Activated T-helper 2 cell treated with anti-CD3 and anti-CD28 coated beads, Interferon-gamma antibody, Interleukin-2, Interleukin-4, amounts not matched to agents 10 μg/mL and 5 μg/mL and 100 μg/mL, durations not matched to agents 14 hours and 24 hours and 36 hours (primary cell): ENCODE measurements at places on chromosomes 7 and 10.

- no peaks in the 10 kb centered on the region for H3K36me3 ChIP-seq
- H3K4me3 ChIP-seq: no peak overlapping the region
- H3K27ac ChIP-seq: no peak overlapping the region
- H3K4me1 ChIP-seq: no peaks in the 10 kb centered on the region
- peaks cover 17% of the 10 kb centered on the region for H3K27me3 ChIP-seq
- no peak for DNase-seq
These were observed 117.0 kb upstream of the FAM204A start for GRCh38 chr10:118458957-118459641.

- peaks cover 8% of the 10 kb centered on the region for H3K27me3 ChIP-seq
- no peak for DNase-seq
- no peaks in the 10 kb centered on the region for H3K36me3 ChIP-seq
- no peak overlapping the region for H3K27ac ChIP-seq
- no peaks in the 10 kb centered on the region for H3K4me1 ChIP-seq
These were observed 274.6 kb upstream of the ZNF32 start for GRCh38 chr10:43923328-43923727.

DNA sequence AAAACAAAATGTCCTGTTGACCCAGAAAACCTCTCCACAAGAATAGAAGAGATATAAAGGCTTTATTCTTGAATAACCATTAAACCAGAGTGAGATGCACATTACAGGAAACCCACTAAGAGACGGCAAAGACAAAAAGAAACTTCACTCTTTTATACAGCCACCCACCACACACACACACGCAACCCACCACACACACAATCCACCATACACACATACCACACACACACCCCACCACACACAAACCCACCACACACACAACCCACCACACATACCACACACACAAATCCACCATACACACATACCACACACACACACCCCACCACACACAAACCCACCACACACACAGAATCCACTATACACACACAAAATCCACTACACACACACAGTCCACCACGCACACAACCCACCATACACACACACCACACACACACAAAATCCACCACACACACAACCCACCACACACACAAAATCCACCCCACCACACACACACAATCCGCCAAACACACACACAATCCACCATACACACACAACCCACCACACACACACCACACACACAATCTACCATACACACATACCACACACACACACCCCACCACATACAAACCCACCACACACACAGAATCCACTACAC is 9.5 kb upstream of the REPIN1 start:
- H3K27ac ChIP-seq: no peak overlapping the region
- no peaks in the 10 kb centered on the region for H3K36me3 ChIP-seq
- H3K4me3 ChIP-seq: no peak overlapping the region
- H3K4me1 ChIP-seq: peaks cover 37% of the 10 kb centered on the region

DNA sequence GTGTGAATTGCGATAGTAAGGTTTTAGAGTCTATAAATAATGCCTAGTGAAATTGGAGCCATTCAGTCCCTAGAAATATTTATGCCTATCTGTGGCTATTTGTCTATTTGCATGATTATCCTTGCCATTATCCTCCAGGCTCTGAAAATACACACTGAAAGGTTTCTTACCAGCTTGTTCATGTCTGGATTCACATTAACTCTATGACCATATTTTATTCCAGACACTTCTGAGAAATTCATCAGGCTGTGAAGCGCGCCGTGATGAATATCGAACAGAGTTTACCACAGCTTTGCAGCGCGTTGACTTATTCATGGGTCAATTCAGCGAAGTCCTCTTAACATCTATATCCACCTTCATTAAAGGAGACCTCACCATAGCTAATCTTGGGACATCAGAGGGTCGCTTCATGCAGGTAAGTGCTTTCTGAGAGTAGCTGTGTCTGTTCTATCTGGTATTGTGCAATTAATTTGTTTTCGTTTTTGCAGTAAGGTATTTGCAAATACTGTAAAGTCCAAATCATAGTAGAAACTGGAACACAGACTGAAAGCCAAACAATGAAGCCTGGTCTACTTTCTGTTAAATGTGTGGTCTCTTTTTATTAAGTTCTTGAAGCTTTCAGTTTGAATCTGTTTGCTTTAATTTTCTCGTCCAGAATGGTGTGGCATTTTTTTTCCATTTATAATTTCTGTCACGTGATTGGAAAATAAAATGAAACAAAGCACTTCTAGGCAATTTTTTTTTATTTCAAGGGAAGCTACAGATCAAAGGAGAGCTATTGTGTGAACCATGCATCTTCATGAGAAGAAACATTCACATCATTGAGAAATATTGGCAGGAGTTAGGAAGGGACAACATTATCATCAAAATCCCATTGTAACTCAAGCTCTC is 59.7 kb downstream of the MET start:
- H3K27me3 ChIP-seq: peaks cover 4% of the 10 kb centered on the region
- no peaks in the 10 kb centered on the region for H3K4me1 ChIP-seq
- no peak for DNase-seq
- no peak overlapping the region for H3K27ac ChIP-seq

DNA sequence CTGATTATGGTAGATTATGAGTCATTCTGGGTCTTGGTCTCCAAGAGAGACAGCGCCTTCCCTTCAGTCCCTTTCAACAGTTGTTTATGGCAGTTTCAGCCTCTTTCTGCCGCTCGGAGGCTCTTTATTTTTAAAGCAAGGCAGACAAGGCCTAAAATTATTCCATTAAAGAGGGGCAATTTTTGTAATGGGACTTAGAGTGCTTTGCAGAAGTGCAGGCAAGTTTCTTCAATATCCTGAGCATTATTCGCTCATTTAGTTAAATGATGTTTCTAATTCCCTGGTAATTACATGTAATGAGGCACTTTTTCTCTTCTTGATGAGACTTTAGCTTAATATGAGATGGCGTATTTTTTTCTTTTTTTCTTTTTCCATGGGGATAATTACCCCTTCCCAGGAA is 33.6 kb downstream of the BUB3 start:
- H3K36me3 ChIP-seq: peaks cover 55% of the 10 kb centered on the region
- H3K4me1 ChIP-seq: no peaks in the 10 kb centered on the region
- H3K27me3 ChIP-seq: no peaks in the 10 kb centered on the region
- DNase-seq: no peak
- H3K4me3 ChIP-seq: no peak overlapping the region
- H3K27ac ChIP-seq: no peak overlapping the region

DNA sequence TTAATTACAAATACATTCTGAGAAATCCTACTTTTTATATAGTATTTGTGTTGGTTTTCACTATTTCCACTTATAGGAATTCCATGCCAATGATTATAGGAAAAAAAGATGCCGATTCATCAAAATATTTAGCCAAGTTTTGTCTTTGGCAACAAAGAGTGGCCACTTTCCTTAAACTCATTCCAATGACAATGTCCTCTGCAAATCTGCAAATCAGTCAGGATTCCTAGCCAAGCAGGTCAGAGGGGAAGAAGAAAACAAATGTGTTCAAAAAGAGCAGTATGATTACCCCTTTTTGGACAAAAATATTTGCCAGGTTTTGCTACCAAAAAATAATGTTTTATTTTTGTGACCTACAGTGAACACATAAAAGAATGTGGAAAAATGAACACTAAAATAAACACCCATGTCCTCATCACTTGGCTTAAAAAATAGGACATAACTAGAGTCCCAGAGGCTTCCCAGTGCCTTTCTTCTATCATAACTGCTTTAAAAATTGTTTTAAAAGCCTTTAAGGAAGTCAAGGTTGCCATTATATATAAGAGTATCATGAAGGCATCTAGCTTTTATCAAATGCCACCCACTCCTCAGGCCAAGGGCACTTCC is 125.9 kb downstream of the ADAM12 start:
- no peaks in the 10 kb centered on the region for H3K36me3 ChIP-seq
- no peak overlapping the region for H3K27ac ChIP-seq
- DNase-seq: no peak
- H3K4me3 ChIP-seq: no peak overlapping the region

GRCh38 chr10:126687121-126687606 is 16.7 kb upstream of the C10orf90 start:
- H3K27ac ChIP-seq: no peak overlapping the region
- no peak overlapping the region for H3K4me3 ChIP-seq
- DNase-seq: no peak
- no peaks in the 10 kb centered on the region for H3K4me1 ChIP-seq
- H3K36me3 ChIP-seq: no peaks in the 10 kb centered on the region

- no peak overlapping the region for H3K4me3 ChIP-seq
- H3K27ac ChIP-seq: no peak overlapping the region
These were observed 23.3 kb downstream of the UBTD1 start for GRCh38 chr10:97522071-97522470.

DNA sequence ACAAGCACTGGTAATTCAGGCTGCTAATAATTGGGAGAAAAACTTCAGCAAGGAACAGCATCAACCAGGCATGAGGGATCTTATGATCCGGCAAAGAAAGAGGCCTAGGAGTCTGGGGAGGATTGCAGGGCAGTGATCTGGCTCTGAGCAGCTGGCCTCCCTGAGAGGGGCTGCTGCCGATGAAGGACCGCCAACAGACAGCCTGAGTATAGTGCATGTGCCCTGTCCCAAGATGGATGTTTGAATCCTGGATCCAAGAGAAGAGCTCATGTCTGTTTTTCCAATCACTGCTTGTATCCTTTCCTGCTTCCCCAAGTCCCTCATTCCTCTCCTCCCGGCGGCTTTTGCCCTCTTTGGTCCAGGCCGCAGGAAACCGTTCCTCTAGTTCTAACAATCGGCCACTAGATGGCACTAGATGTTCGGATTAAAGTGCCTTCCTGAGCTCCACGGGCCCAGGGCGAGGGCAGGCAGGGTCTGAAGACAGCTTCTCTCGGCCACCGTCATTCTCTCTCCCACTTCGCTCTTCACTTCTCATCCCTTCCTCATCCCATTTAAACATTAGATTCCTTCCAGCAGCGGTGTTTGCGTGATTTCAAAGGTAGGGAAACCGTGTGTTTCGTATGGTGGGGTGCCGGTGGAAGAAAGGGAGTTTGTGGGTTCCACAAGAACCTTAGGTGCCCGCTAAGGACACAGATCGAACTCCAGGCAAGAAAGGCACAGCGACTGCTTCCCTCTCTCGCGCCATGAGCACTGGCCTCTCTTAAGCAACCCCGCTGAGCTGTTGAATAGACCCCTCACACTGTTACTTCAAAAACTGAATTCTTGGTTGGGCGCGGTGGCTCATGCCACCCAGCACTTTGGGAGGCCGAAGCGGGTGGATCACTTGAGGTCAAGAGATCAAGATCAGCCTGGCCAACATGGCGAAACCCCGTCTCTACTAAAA is 82.4 kb downstream of the ADCYAP1R1 start:
- H3K36me3 ChIP-seq: no peaks in the 10 kb centered on the region
- no peak overlapping the region for H3K27ac ChIP-seq
- no peak overlapping the region for H3K4me3 ChIP-seq
- H3K4me1 ChIP-seq: peaks cover 2% of the 10 kb centered on the region
- peak; percentile 14 for DNase-seq
